ENCODE measurements at places on chromosomes 7 and 10.

GRCh38 chr7:106999023-106999422, 45.5 kb upstream of the PRKAR2B start:
- DNase-seq: no peak

- DNase-seq: peak; percentile 59
These were observed 17.2 kb downstream of the SAP25 start for GRCh38 chr7:100556541-100556940.

DNA sequence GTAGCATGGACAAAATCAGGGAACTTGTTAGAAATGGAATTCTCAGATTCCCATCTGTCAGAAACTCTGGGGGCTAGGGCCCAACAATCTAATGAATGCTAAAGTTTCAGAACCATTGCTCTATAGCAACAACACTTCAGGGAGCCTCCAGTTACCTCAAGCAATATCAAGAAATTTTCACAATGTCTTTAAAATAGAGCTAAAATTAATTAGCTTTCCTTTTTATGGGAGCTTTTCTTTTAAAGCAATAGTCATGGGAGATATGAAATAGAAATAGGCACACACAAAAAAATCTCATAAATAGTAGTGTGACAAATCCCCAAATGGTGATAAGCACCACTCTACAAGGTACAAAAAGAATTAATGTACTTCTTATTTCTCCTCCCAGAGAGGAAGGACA, 80.9 kb downstream of the AASS start:
- DNase-seq: no peak

DNA sequence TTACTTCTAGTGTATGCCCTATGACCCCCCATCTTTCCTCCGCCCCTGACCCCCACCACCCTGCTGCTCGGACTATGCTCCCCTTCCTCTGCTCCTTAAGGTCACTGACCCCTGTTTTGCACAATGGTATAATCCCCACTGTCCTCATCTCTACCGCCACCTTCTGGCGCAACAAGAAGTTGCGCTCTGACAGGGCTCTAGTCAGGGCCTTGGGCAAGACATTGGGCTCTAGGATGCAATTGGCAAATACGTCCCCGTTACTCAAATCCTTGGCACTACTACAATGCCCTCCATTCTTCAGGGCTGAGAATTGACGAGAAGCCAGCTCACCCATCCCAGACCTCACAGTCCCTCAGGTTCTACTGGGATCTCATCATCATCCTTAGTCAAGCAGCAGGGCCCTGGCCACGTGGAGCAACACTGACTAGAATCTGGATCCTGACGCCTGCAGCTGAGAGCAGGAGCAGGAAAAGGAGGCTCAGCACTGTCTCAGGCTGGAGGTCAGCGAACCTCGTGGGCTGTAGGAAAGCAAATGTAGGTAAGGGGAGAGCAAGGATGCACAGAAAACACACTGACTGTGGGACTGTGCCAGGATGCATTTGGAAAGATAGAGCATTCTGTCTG, 10.6 kb downstream of the LRIT2 start:
- DNase-seq: no peak

DNA sequence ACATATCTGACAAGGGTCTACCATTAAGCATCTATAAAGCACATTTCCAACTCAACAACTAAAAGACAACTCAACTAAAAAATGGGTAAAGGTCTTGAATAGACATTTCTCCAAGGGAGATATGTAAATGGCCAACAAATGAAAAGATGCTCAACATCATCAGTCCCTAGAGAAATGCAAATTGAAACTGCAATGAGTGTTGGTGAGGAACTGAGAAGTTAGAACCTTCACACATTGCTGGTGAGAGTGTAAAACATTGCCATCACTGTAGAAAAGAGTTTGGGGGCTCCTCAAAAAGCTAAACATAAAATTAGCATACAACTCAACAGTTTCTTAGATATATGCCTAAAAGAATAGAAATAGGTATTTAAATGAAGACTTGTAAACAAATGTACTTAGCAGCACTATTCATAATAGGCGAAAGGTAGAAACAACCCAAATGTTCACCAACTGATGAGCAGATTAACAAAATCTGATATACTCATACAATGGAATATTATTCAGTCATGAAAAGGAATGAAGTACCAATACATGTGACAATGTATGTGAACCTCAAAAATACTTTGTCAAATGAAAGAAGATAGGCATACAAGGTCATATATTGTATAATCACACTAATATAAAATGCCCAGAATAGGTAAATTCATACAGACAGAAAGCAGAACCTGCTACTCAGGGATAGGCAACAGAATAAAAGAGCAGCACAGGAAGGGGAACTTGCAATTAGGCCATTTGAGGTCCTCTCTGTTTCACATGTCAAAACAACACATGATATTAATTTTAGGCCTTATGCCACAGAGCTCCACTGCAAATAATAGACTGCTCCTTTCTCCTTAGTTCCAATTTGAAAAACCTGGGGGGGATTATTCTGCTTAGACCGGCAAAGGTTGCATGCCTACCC, 10.6 kb upstream of the LRRC72 start:
- DNase-seq: no peak

- DNase-seq: no peak
These were observed 519 bp upstream of the ZNF655 start for GRCh38 chr7:99557940-99558305.

DNA sequence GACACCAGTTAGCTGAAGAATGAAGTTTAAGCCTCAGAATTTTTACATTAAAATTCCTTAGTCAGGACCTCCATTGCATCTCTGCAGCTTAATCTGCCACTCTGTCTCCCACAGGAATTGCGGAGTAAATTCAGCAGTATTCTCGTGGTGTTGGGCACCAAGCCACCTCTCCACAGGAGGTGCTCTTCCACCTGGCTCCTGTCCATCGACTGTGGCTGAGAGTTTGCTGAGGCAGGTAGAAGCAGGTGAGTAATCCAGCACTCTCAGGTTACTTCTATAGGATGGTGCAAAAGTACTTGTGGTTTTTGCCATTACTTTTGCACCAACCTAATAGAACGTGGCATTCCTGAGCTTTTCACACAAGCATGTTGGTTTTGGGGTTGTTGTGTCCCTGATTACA, 134.1 kb downstream of the GFRA1 start:
- DNase-seq: no peak

GRCh38 chr10:96978621-96979154, 146.6 kb downstream of the LCOR start:
- DNase-seq: no peak

GRCh38 chr7:20053334-20054104, 163.7 kb downstream of the MACC1 start:
- DNase-seq: no peak

GRCh38 chr7:93463764-93464163, 110.8 kb downstream of the CALCR start:
- no peak for DNase-seq
